ENCODE measurements at places on chromosomes 13 and 19. TPM values are rescaled to one million over a fixed set of nuclear protein-coding genes. Genes with fewer than 3 reads are reported as not detected.

GRCh38 chr13:49867834-49868233 is 68.3 kb downstream of the SPRYD7 start:
- DNase-seq = no peak

- no peak for DNase-seq
Observed at GRCh38 chr13:49213997-49214916, 5.9 kb upstream of the MLNR start.

The HSPB6 gene
- under 0.01 TPM for total RNA-seq

- peak; percentile 49 for DNase-seq
Observed at GRCh38 chr19:2983351-2984214, 6.2 kb downstream of the TLE6 start.

DNA sequence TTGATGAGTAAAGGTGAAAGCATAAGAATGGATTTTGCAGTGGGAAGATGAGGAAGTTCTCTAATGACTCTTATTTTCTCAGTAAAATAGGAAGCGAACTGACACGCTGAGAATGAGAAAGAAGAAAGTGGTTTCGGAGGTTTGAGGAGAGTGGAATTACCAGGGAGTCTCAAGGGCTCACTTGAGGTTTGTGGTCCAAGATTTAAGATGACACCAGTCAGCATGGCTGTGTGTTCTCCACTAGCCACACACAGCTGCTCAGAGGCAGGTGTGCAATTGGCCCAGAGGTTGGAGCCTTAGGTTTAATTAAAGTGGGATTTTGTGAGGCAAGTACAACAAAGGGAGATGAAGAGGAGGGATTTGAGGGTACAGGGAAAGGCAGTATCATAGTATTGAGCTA is 99.6 kb upstream of the NBEA start:
- DNase-seq = no peak

GRCh38 chr13:50635504-50635903 is 208.0 kb downstream of the DLEU7 start:
- DNase-seq = no peak

The HIF3A gene
- total RNA-seq = 3.3 TPM

GRCh38 chr19:2487842-2488241 is 11.9 kb downstream of the GADD45B start:
- DNase-seq = no peak

DNA sequence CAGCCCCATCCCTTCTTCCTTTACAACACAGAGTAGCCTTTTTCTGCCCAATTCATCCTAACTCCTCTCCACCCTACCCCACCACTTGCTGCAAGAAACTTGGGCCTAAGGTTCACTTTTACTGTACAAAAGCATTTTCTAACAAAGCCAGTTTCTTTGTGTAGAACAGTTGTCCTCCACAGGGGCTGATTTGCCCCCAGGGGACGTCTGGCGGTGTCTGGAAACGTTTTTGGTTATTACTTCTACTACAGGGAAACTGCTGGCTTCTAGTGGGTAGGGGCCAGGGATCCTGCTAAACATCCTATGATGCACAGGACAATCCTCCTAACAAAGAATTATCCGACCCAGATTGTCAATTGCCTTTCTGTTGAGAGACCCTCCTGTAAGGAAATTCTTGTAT is 7.3 kb upstream of the LMO7 start:
- no peak for DNase-seq

The LILRB5 gene
- under 0.01 TPM for total RNA-seq

The GPI gene
- total RNA-seq = 98.2 TPM

- DNase-seq = no peak
Observed at GRCh38 chr13:90899416-90899815, 448.1 kb upstream of the MIR17HG start.

DNA sequence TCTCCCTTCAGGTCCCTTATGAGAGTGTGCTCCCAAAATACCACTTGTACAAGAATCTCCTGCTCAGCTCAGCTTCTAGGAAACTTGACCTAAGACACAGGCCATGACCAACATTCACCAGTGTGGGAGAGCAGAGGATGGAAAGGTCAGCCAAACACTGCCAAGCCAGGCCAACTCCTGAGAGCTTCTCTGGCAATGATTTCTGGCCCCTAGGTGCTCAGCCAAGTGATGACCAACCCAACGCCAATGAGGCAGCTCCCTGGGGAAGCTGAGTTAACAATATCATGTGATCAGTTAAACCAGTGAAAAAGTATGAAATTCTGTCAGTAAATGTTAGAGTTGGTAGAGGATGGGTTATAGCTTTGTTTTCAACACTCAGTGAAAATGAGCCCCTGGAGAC is 49.1 kb upstream of the FLT1 start:
- no peak for DNase-seq

GRCh38 chr13:110310541-110311442 is 3.7 kb downstream of the COL4A2 start:
- no peak for DNase-seq

The PRKACA gene
- total RNA-seq = 22.0 TPM

DNA sequence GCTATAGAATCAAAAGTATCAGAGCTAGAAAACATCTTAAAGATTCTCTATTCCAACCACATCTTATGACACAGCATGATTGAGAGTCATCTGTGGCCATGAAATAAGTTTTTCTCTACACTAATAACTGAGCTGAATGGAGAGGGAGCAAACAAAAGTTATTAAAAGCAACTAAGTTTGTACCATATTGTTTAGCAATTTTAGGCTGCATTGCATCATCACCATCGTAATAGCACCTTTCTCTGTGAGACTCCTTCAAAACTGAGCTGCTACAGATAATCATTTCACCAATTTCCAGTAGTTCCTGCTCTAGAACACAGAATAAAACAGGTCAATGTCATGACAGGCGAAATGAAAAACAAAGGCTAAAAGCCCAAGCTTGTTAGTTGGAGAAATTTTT is 1183.9 kb downstream of the DIAPH3 start:
- DNase-seq = no peak

The PGLYRP2 gene
- total RNA-seq = not detected

The TYROBP gene
- total RNA-seq = 2.9 TPM

- no peak for DNase-seq
Observed at GRCh38 chr13:60026286-60026685, 137.4 kb downstream of the DIAPH3 start.

DNA sequence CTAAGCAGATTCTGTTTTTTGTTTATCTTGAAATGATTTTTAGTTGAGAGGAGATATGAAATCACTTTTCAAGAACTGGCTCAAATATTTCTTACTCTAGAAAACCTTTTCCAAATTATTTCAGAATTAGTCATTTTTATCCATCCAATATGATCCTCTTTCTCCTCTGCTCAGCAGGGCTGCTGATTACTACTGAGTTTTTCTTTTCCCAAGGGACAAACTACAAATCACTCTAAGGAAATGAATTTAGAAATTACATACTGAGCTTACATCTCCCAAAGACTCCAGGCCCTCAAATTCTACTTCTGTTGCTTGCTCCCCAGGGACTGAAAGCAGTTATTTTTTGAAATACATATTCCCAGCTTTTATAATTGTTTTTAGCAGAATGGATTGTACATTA is 87.4 kb upstream of the UFM1 start:
- DNase-seq = no peak

DNA sequence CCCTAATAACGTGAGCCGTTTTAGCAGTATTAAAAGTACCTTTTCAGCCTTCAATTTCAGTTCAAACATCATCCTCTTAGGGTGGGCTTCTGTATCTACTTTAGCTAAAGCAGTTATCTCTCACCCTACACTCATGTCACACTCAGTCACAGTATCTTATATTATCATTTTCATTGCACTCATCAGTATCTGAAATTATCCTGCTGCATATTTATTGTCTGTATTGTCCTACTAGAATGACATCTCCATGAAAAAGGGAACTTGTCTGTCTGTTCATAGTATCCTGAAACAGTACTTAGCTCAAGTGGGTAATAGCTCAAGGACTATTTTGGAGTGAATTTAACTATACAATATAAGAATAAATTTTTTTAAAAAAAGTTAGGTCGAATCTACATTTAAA is 19.9 kb upstream of the RFC3 start:
- no peak for DNase-seq

GRCh38 chr13:65854431-65854830 is 1375.7 kb downstream of the PCDH9 start:
- no peak for DNase-seq
